ENCODE measurements at places on chromosomes 6 and 20. TPM values are rescaled to one million over a fixed set of nuclear protein-coding genes. Genes with fewer than 3 reads are reported as not detected.

GRCh38 chr6:123655521-123656306 is 19.0 kb upstream of the TRDN start:
- DNase-seq = peak; percentile 9

DNA sequence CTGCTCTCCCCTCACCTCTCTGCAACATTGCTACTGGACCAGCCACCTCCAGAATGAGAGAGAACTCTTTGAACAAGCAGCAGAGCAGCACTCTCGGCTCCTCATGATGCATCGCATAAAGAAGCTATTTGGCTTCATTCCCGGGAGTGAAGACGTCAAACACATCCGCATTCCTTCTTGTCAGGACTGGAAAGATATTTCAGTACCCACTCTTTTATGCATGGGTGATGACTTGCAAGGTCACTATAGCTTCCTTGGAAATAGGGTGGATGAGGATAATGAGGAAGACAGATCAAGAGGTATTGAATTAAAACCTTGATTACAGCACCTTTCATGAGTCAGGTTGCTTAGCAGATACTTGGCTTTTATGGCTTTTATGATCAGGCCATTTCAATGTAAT is 4.3 kb downstream of the CALHM4 start:
- DNase-seq = peak; percentile 89

DNA sequence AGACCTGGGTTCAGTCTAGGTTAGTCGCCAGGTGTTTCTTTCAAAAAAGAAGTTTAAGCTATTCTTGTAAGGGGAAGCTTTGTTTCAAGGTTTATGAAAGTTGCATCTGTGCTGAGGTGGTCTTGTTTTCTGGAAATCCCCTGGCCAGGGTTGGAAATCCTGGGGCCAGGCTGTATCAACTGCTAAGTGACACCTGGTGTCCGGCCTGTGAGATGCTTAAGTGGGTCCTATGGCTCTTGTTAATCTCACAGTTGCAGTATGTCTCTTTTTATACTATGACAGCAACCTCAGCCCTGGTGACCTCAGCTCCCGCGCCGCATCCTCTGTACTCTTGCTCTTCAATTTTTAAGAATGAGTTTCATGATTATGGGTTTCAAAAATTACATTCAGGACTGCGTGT is 72.0 kb downstream of the CHMP4B start:
- DNase-seq = no peak

GRCh38 chr6:67689329-67689728 is 945.8 kb upstream of the ADGRB3 start:
- no peak for DNase-seq

- no peak for DNase-seq
These were observed 81.6 kb downstream of the OLIG3 start for GRCh38 chr6:137412562-137412961.

GRCh38 chr6:91483415-91484105 is 896.7 kb upstream of the MAP3K7 start:
- peak; percentile 11 for DNase-seq

- DNase-seq = no peak
These were observed 11.7 kb upstream of the SIRPB1 start for GRCh38 chr20:1631309-1632151.

DNA sequence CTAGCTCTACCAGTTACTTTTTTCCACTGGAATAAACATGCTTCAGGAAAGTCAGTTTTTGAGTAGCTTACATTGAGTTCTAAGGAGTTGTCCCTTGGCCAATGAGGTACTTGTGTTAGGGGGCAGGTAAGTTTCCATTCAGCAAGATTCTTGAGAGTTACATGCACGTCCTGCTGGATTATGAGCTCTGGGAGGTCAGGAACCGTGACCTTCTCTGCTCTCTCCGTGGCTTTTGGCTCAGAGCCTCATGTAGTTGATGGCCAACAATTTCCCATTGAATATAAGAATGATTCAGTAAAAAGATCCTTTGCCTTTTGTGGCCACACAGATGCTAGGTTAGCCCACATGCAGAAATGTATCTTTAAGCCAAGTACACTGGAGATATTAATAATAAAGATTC is 181.8 kb upstream of the RALGAPA2 start:
- DNase-seq = no peak

DNA sequence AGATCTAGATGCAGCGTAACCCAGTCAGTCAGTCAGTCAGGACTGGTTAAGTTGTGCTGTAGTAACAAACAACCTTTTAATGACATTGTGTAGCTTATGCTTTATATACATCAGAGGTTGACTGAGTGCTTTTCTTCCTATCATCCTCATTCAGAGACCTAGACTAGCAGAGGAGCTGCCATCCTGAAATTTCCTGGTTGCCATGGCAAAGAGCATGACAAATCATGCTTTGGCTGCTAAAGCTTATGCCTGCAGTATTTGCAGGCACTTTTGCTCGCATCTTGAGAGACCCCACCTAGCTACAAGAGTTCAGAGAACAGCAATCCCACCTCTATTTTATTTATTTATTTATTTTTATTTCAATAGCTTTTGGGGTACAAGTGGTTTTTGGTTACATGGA is 244.0 kb downstream of the BTBD3 start:
- no peak for DNase-seq

DNA sequence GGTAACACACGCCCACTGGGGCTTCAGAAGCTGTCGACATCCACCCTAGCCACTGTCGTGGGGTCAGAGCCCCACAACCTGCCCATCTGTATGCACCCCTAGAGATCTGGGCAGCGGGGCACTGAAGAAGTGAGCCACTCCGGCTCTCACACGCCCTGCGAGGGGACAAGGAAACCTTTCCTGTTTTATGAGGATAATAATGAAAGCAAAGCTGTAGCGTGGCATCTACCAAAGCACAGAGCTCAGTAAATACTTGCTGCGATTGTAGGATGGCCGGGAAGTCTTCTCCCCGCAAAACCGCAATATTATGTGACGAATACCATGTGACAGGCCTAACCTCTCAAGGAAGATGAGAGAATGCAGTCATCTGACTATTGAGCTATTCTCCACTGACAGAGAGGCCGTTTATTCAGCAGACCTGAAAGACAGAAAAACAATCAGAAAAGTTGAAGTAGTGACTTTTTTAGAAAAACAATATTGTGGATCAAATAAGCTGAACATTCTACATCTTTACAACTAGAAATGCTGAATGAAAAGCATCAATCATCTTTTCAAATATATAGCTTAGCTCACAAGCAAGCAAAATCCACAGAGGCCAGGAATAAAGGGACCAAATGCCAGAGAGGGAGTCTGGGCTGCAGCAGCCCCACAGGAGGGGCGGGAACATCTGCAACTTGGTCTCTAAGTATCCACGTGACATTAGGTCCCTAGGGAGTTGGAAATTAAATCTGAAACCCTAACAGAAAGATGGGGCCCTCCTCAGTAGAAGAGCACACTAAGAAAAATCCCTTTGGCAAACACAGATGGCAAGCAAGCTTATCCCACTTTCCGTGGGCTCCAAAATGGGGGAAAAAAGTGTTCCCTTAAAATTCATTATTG is 207.8 kb downstream of the TTLL2 start:
- DNase-seq = no peak

GRCh38 chr6:56288347-56288746 is 41.0 kb upstream of the COL21A1 start:
- no peak for DNase-seq

GRCh38 chr6:1871724-1872315 is 262.1 kb downstream of the FOXC1 start:
- no peak for DNase-seq

DNA sequence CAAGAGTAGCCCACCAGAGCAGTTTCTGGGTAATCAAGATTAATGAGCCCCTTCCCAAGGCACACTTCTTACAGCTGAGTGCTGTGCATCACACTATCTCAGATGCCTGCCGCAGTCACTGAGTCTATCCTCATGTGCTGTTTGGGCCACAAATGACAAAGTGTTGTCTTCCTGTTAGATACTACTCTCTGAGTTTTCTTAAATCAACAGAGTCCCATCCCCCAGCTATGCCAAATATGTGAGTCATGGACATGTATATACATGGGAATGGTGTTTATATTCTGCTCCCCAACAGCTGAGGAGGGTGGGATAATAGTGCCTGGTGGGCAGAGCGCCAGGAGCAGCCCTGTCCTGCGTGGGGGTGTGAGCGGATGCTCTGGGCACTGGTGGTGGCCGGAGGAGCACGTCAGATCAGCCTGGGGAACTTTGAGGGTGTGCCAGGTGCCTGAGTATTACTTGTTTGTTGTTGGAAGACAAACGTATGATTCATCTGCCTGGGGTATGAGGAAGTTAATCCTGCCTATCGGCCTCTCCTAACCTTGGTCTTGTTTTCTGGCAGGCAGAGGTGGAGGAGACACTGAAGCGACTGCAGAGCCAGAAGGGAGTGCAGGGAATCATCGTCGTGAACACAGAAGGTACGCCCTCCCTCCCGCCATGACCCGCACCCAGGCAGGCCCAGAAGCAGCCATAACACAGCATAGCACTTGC is 9.6 kb downstream of the DYNLRB1 start:
- DNase-seq = peak; percentile 85

DNA sequence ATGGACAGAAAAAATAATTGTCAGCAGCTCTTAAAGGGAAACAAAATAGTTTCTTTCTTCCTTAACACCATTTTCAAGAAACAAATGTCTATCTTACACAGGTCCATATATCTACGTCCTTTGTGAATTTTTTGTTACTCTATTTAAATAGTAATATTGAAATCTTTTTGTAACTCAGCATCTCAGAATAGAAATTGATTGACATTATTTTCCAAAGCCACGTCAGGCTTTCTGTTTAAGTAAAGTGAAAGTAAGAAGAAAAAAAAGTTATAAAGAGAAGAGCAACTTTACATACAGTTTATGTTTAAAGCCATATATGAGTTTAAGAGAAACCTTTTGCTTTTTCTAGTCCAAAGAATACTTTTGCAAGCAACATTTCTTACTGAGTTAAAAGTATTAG is 402.9 kb upstream of the SOX4 start:
- no peak for DNase-seq

DNA sequence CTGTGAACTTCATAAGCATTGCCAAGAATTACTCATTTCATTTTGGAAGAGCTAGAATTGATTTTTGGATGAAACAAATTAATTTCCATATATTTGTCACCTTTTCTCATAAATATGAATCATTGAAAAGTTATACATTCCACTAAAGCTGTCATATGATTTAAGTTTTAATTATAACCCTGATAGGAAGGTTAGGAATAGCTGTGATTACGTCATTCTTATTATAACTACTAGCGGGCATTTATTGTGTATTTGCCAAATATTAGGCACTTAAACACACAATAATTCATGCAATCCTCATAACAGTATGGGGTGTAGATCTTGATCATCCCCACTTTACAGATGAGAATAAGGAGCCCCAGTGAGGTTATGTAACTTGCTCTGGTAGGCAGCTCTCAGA is 77.4 kb upstream of the ENPP5 start:
- no peak for DNase-seq

- no peak for DNase-seq
These were observed 2.1 kb downstream of the HIVEP1 start for GRCh38 chr6:12014027-12014872.

- DNase-seq = no peak
These were observed 38.7 kb downstream of the CDKAL1 start for GRCh38 chr6:20572940-20573339.

DNA sequence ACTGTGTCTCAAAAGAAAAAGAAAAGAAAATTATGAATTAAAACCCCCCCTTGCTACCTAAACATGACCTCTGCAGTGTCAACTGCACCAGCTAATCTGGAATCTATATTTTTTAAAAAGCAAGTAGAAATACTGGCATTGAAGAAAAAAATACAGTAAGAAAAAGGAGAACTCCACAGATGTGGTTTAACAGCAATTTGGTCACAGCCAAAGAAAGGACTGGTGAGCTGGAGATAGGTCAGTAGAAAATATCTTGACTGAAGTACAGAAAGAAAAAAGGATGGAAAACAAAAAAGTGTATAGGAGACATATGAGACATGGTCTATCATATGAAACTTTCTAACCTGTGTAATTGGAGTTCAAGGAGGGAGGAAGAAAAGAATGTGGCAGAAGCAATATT is 44.1 kb upstream of the ERVFRD-1 start:
- DNase-seq = no peak

DNA sequence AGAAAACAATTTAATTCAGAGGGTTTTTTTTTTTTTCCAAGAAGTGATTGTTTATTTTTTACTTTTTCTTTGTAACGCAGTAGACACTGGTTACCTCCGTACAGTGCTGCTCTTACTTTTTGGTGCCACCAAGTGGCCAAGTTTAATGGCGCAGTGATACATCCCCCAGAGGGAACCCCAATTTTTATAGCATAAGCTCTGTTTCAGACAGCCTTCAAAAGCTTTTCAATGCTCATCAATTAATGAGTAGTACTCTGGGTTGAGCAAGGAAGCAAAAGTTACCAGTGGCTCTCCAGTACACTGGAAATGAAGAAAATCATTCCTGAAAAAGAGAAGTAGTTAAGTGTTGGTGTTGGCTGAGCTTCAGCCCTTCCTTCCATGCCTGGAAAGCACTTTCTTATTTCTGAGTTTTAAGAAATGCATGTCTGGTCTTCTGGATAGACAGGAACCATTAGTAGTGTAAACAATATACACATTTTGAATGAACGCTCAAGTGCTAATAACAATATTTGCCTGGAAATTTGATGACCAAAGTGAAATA is 129.1 kb upstream of the SMLR1 start:
- peak; percentile 73 for DNase-seq

DNA sequence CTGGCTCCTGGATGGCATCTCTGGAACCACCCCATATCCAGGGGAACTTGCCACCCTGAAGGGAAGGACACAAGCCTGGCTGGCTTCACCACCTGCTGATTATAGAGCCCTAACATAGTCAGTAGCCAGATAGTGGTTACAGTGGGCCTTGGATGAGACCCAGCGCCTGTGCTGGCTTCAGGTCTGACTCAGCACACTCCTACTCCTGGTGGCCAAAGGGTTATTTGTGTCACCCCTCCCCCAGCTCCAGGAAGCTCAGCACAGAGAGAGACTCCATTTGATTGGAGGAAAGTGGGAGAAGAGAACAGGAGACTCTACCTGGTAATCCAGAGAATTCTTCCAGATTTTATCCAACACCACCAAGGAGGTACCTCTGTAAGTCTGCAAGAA is 12.8 kb downstream of the SNX14 start:
- DNase-seq = no peak

GRCh38 chr20:1533059-1533458 is 24.4 kb downstream of the SIRPD start:
- DNase-seq = no peak

The ENPP5 gene
- 2.4 TPM for total RNA-seq

The AKIRIN2 gene
- total RNA-seq = 6.5 TPM

The OPN5 gene
- 2.9 TPM for total RNA-seq

The FAM217A gene
- 0.48 TPM for total RNA-seq

The SFTA2 gene
- total RNA-seq = not detected

The PLG gene
- total RNA-seq = 5.3 TPM

The PTGIS gene
- 45.3 TPM for total RNA-seq

The GZF1 gene
- 18.1 TPM for total RNA-seq

The GRM1 gene
- total RNA-seq = 1.9 TPM

The MAFB gene
- total RNA-seq = 14.2 TPM

The DDO gene
- 0.48 TPM for total RNA-seq

The KDM1B gene
- total RNA-seq = 7.9 TPM

The SLC26A8 gene
- 3.1 TPM for total RNA-seq

The THBS2 gene
- 238 TPM for total RNA-seq

The C2 gene
- total RNA-seq = 27.0 TPM

All from umbilical cord (tissue), 2 donors.